Keratinocyte (primary cell): ENCODE measurements at places on chromosomes 13 and 19.

- DNase-seq = no peak
These were observed 66.2 kb downstream of the RUBCNL start for GRCh38 chr13:46320821-46321220.

DNA sequence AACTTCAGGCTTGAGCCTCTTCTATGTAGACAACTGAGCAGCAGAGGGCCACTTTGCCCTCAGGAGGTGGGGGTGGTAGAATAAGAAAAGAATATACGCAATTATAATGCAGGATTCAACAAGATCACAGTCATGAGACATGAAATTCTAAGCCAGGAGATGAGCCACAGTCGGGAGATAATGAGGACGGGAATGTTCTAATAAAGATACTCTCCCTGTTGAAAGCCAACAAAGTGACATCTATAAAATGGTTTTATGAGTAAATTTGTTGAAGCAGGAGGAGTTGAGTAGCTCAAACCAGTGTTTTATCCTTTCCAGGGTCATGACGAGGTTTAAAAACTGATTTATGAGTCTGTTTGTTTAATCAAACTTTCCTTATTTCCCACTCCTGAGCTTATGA is 152.0 kb upstream of the SERP2 start:
- DNase-seq = no peak

- no peak for DNase-seq
These were observed 1299.2 kb upstream of the SPRY2 start for GRCh38 chr13:81639984-81640582.

DNA sequence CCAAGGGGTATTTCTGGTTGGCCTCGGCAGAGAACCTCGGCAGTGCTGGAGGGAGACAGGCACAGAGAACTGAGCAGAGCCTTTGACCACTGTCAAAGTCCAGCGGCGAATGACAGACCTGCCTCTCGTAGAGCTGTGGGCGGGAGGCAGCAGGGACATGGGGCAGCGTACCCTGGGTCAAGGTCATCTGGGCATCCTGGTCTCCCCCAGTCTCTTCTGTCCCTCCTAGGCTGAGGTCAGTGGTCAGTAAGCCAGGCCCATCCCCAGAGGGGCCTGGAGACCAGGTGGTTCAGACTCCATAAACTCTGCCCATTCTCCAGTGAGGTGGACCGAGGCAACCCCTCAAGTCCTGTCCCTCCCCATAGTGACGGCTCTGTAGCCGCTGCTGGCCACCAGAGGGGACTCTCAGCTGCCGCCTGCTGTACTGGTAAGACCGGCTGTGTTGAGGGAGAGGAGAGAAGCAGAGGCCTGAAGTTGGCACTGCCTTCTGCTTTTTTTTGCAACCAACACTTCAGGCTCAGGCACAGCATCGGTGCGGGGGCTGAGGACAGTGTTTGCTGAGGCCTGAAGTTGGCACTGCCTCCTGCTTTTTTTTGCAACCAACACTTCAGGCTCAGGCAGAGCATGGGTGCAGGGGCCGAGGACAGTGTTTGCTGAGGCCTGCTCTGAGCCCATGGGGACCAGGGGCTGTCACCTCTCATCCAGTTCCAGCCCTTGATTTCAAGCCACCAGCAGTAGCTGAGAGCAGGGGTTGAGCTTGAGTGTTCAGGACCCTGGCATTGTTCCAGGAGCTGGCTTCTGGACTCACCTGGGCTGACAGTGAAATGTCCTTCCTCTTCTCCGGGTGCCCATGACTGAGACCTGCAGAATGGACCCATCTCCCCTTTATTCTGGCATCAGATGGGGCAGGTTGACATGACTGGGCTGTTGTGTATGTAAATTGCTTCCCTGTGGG is at the start of gene PGLYRP2:
TSS of gene PGLYRP2 (minus strand) at position 111 of the 955 bp plus-strand sequence. CDS start 130 bp downstream, outside the sequence.
- no peak for DNase-seq

DNA sequence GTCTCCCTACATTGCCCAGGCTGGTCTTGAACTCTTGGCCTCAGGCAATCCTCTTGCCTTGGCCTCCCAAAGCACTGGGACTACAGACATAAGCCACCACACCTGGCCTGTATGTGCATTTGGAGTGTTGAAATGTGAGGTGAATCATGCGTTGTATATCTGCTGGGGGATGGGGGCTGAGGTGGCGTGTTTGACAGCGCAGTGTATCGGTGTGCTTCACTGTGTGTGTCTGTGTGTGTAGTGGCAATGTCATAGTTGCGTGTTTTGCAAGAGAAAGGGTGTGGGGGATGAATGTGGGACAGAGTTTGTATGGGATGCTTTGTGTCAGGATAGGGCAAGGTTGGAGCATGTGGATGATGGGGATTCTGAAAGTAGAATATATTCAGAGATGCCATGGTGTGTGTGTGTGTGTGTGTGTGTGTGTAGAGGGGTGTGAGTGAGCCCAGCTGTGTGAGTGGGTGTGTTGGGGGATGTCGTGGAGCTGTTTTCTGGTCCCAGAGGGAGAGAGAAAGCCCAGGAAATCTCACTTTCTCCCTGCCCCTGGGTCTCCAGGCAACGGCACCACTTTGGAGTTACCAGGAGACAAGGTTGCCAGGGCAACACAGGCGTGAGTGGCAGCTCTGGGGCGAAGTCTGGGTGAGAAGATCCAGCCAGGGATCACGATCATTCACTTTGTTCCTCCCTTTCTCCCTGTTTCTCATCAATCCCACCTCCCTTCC is 1.1 kb upstream of the SWSAP1 start:
- DNase-seq = no peak
